ENCODE measurements at places on chromosomes 12 and 14. TPM values are rescaled to one million over a fixed set of nuclear protein-coding genes. Genes with fewer than 3 reads are reported as not detected.

DNA sequence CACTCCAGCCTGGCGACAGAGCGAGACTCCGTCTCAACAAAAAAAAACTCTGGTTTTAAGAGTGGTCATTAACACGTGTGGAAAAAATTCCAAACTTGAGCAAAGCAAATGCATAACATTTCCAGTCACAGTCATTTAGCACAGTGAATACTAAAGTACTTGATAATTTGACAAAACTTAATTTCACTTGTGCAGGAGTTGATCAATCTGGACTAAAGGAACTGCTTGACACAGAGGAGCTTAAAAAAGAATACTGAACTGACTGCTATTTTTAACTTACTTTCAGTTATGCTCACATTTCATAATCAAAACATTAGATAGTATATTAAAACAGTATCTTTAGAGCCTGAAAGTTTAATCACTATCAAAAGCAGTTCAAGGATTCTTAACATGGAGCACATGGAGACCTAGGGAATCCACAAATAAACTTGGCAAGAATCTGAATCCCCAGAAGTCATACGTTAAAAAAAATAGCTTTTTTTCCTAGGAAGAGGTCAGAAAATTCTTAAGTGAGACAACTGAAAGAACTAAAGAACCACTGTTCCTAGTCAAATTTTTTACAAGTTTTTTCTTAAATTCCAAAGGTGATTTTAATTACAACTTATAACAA lies 7.4 kb downstream of the UBE2N start:
- DNase-seq = no peak

DNA sequence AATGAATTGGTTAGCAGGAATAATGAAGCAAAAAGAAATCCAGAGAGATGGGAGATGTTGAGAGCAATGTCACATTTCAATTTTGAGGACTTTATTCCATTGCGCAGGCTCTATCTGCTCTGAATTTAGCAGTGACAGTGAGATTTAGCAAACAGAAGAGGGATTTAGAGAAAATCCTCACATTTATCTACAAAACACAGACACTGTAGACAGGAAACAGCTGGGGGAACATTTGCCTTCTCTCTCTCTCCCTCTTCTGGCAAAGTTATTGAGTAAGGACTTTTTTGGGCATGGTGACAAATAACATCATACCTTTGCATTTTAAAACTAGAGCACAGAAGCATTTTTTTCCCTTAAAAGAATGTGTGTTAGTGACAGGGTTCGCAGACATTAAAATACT lies at the start of gene IGF1:
Gene IGF1, minus strand, starts transcription at position 158 of the 400 bp plus-strand sequence. CDS start 182 bp downstream, outside the sequence.
- no peak for DNase-seq

DNA sequence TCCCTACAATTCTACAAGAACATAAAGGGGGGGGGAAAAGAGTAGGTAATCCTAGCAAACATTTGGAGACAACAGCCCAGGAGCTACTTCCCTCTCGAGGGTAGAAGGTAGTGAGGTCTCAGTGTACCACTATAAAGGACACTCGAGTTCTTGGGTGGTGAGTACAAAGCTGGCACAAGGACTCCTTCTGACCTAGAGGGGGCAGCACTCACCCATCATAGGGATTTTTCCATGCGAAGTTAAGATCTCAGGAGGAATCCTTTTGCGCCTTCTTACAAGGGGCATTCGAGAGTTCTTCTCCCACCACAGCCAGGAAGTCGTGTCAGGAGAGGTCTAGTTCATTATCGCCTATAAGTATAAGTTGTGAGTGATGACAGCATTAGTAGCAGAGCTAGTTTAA lies 200.2 kb upstream of the RBM19 start:
- peak; percentile 4 for DNase-seq

GRCh38 chr12:38417101-38417500 lies 100.5 kb downstream of the ALG10B start:
- DNase-seq = no peak

DNA sequence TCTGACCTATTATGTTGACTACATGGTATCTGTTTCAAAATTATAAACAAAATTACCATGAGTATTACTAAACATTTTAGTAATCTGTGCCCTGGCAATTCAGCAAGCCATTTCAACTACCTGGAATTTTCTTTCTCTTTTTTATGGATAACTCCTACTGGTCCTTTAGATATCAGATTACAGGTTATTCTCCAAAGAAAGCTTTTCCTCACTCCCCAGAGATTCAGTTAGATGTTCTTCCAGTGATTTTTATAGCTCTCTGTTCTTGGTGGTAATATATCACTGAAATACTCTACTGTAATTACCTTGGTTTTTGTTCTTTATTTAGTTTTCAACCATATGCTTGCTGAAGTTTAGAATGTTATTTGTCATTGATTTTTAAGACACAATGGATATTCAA lies 930.2 kb upstream of the FOXG1 start:
- DNase-seq = no peak

- DNase-seq = peak; percentile 81
Measured at GRCh38 chr14:103206836-103207387, 83.7 kb downstream of the TNFAIP2 start.

DNA sequence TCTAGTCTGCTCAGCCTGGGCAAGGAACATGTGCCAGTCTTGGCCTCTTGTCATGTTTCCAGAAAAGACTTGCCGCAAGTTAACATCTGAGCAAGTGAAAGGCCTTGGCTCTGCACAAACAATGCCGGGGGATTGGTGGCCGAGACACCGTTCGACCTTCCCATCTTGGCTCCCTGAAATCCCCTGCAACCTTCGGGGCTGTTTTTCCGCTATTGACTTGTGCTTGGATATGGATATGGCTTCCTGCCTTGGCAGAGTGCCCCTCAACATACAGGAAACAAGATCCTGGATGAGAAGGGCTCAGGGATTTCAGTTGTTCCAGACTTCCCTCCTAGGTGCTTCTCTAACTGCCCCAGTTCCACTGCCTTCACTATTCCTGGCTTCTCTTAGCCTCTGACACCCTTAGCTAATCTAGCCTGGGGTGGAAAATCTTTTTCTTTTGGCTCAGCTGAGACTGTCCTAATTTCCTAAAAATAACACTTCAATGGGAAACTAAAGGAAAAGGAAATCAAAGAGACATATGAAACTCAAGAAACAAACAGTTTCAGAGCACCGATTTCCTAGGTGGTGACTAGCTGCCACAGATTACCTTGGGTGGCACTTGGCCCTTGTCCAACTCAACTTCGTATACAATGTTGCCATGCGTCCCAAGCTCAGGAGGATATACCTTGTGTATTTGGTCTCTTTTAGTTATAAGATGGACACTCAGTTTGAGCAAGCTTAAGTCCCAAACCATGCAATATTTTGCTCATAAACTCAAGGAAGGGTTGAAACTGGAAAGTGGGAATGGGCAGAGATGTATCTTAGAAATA lies 33.9 kb downstream of the RDH12 start:
- no peak for DNase-seq

GRCh38 chr12:2248087-2248900 lies 195.5 kb downstream of the CACNA1C start:
- DNase-seq = peak; percentile 35

The PSMC1 gene
- 135 TPM for polyA plus RNA-seq

The DHRS4L2 gene
- 29.1 TPM for polyA plus RNA-seq

The TCL1B gene
- 0.03 TPM for polyA plus RNA-seq

The NRDE2 gene
- polyA plus RNA-seq = 15.8 TPM
